Activated naive CD4-positive, alpha-beta T cell treated with anti-CD3 and anti-CD28 coated beads, Interleukin-2, amount 50 U/mL, for 72 hours (primary cell): ENCODE measurements at places on chromosomes 11 and 22. TPM values are rescaled to one million over a fixed set of nuclear protein-coding genes. Genes with fewer than 3 reads are reported as not detected.

The CEP126 gene
- total RNA-seq: 1.8 TPM

The CYTH4 gene
- total RNA-seq: 69.7 TPM

The NCF4 gene
- total RNA-seq: 7.0 TPM

- DNase-seq: no peak
Measured at GRCh38 chr22:39941601-39942000, 18.6 kb upstream of the TMA7B start.

The DBX1 gene
- total RNA-seq: not detected

DNA sequence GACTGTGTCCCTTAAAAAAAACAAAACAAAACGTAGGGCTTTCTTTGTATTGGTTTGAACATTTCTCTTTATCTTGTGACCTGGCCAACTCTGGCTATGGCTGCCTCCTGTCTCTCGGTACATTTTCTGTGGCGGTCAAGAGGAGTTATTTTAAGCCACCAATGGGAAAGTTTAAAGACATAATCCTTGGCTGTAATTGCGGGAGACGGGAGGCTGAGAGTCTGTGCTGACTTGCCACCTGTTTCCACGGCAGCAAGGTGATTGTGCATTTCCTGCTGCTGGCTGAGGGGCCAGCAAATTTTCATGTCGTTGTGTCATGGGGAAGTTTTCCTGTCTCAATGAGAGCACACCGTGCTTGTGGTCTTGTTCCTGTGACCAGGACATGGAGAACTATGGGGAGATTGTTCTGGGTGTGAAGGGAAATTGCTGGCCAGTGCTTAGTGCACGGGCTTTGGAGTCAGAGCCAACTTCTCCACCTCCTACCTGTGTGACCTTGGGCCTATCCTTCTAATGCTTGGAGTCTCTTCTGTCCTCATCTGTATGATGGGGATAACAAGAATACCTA is 11.0 kb downstream of the PTPRJ start:
- no peak for DNase-seq

The OR51L1 gene
- not detected for total RNA-seq

- DNase-seq: no peak
Measured at GRCh38 chr11:117412176-117412575, 84.5 kb downstream of the CEP164 start.

The OR5AL1 gene
- total RNA-seq: not detected
